Activated T-cell treated with anti-CD3 and anti-CD28 coated beads, Interleukin-2, amount 50 U/mL, for 72 hours (primary cell): ENCODE measurements at places on chromosomes 1 and 21. TPM values are rescaled to one million over a fixed set of nuclear protein-coding genes. Genes with fewer than 3 reads are reported as not detected.

DNA sequence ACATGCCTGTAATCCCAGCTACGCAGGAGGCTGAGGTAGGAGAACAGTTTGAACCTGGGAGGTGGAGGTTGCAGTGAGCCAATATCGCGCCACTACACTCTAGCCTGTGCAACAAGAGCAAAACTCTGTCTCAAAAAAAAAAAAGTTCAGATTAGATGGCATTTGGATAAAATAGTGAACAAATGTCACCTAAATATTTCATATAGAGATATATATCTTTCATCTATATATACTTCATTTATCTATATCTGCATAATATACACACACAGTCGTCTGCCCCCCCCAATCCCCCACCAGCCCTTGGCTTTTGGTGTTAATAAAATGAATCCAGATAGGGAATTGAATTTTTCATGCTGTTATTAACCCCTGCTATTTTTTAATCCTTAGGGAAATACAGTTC, 5.0 kb downstream of the PPP1R15B start:
- no peak for DNase-seq

HSD3B1 gene
- not detected for total RNA-seq

DNA sequence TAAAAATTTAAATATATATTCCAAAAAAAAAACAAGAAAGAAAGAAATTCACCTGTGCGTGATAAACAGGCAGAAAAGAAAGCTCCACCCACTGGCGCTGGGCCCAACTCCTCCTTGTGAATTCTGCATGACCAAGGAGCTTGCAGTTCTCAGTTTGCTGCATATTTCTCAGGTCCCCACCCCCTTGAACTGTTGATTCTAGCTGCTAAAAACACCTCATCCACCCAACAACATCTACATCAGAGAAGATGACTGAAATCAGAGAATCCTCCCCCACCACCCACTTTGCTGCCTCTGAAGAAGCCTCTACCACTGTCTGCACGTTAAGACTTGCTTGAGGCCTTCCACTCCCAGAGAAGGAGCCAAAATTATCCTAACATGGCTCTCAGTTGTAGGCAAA, 104.8 kb downstream of the RGS2 start:
- DNase-seq = peak; percentile 14

DNA sequence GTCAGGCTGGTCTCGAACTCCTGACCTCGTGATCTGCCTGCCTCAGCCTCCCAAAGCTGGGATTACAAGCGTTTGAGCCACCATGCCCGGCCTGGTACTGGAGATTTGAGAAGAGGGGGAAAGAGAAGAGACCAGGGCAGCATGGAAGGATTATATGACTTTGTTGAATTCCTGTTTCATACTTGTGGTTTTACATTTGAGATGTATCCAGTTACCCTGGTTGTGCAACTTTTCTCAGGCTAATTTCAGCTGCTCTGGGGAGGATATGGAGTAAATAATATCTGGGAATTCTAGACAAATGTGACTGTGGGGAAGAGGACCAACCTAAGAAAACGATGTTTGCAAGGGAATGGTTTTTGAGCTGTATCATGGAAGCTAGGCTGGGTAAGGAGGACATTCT, 89.5 kb upstream of the GREM2 start:
- DNase-seq = no peak

DNTTIP2 gene
- total RNA-seq = 85.0 TPM

CASZ1 gene
- 14.7 TPM for total RNA-seq

LENEP gene
- total RNA-seq = 2.3 TPM

SLC16A4 gene
- total RNA-seq = 0.58 TPM

- DNase-seq = no peak
Observed at GRCh38 chr1:39689635-39690034, 1.6 kb downstream of the HPCAL4 start.

EFNA3 gene
- 4.7 TPM for total RNA-seq

SEC16B gene
- not detected for total RNA-seq

DNA sequence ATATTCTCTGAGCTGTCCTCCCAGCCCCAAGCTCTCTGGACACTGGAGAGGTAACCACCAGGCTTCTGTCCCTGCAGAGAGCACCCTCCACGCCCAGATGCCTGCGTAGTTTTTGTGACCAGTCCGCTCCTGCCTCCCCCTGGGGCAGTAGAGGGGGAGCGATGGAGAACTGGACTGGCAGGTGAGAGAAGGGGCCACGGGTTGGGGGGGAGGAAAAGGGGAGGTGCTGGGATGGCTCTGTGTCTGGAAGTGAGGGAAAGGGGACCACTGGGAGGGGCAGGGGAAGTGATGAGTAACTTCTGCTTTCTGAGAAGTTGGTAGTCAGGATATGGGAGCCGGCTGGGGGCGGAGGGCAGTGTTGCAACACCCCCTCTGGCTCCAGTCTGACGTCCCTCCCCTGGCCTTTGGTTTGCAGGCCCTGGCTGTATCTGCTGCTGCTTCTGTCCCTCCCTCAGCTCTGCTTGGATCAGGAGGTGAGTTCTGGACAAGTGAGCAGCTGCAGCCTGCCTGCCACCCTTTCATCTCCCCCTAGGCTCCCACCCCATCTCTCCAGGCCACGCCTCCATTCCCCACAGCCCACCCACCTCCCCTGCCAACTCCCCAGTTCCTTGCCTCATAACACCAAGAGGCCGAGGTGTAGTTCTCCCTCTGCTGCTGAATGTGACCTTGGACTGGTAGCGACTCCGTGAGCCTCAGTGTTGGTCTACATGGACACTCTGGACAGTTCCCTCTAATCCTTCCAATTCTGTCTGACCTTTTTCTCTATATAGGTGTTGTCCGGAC, 3.1 kb downstream of the ADAMTSL4 start:
- DNase-seq = no peak

SERBP1 gene
- total RNA-seq = 386 TPM

RIPK4 gene
- 0.46 TPM for total RNA-seq

DNA sequence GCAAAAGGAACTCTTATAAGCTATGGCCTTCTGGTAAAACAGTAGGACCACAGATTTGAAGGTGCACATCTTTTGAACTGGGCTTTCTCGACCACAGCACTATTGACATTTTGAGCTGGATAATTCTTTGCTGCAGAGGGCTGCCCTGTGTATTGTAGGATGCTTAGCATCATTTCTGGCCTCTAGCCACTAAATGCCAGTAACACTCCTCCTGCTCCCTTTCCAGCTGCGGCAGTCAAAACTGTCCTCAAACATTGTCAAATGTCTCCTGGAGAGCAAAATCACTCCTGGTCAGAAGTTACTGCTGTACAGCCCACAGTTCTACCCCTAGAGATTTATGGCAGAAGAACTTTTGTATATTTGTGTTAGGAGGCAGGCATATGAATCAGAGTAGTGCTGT, 836.7 kb downstream of the PLA2G4A start:
- DNase-seq = no peak
